ENCODE measurements at places on chromosomes 6 and 20. TPM values are rescaled to one million over a fixed set of nuclear protein-coding genes. Genes with fewer than 3 reads are reported as not detected.

DNA sequence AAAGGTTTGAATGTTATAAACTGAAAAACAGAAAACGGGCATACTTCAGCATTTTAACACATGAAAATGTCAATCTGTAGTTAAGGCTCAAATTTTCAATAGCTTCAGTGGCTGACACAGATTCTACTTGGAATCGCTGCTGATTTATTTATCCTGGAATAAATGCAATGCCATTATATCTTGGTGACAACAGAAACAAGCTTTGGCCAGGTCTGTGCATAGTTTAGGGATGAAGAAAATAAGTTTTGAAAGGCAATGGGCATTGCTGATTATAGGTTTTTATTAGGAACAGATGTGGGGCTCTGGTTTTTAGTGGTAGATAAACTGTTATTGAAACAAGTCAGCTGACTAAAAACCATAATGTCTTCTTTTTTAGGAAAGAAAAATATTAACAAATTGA lies 96.8 kb upstream of the SOX4 start:
- DNase-seq = no peak

DNA sequence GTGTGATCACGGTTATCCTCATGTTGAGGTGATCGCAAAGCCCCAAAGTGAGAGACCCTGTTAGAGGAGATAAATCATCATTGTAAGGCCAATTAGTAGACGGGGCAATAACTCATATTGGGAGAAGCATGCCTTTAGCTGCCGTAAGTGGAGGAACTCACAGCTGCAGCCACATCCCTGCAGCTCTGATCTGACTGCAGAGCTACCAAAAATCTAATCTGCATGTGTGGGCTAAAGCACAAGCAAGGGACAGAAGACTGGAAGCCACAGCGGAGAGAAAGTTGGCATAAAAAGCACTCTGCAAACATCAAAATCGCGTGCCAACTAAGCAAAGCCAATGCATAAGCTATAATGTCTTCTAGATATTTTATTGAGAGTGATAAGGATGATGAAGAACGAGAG lies 79.8 kb downstream of the TBC1D7 start:
- DNase-seq = no peak

GRCh38 chr6:148598724-148599123 lies 148.1 kb upstream of the UST start:
- DNase-seq = no peak

Gene KCNK17
- 0.38 TPM for total RNA-seq

Gene PTCRA
- not detected for total RNA-seq
